Activated CD8-positive, alpha-beta memory T cell treated with anti-CD3 and anti-CD28 coated beads for 24 hours (primary cell): ENCODE measurements at places on chromosomes 7 and 10.

GRCh38 chr10:4765428-4765827 is 60.6 kb upstream of the AKR1E2 start:
- DNase-seq = no peak

DNA sequence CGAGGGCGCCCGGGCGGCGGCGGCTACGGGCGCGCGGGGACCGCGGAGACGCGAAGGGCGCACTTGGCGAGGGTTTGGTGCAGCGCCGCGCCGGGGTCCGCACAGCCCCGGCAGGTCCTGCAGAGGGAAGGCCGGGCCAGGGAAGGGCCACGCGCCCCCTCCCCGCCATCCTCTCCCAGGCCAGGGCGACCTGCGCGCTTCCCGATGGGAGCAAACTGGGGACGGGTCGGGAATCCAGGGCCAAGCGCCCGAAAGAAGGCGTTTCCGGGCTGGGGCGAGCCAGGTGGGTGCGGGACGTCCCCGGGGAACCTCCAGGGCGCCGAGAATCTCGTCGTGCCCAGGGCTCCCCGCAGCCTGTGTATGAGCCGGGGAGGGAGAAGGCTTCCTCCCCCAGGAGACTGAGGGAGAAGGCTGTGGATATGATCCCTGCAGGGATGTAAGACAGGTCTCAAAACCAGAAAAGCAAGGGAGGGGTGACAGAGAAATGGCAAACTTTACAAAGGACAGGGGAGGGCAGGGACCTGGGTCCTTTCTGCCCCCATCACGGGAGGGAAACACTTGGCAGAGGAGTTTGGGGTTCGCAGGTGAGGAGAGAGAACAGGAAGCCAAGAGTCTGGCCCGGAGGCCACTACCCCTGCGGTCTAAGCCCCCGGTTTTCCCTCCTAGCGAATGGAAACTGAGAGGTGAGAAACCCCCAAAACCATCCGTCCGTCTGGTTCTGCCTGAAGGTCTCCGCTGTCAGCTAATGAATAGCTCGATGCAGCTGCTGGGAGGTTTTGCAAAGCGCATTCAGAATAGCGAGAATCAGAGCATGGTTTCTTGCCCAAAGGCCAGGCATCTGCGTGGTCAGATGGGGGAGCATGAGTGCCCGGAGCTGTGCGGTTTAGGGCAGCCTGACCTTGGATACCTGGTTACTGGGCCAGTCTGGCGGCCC is 674 bp downstream of the AMZ1 start:
- no peak for DNase-seq

DNA sequence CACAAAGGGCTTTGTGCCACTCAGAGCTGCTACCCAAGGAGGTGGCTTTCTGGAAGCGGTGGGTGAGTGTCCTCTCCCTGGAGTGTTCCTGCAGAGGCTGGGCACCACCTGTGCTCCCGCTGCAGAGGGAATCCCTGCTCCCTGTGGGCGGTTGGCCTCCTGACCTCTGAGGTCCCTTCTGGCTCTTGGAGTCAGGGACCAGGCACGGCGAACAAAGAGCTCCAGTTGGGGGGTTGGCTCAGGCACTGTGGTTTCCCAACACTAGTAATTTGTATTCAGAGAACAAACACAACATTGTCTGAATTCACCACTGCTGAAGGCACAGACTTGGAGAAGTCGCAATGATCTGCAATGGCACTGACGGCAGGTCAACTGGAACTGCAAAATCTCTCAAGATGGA is 328.9 kb downstream of the PRPF18 start:
- DNase-seq = no peak

- no peak for DNase-seq
These were observed 409.3 kb downstream of the PARD3 start for GRCh38 chr10:34405611-34406462.

DNA sequence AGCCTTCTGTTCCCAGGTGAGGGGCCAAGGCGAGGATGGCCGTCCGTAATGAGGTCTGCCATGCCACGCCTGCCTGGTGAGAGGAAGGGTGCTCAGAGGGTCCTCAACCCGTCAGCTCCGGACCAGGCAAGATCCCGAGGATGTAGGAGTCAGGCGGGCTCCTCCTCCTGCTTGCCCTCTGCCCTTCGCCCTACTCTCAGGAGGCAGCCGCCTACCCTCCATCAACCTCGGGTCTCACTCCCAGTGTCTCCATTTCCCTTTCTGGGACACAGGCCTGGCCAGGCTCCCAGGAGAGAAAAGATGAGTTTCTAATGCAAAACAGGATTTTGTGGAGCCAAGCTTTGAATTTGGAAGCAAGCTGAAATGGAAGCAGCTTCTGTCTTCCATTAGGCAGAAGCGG is 184.0 kb downstream of the PTPN20 start:
- DNase-seq = peak; percentile 49
